Femur (tissue), 1 donor: ENCODE measurements at places on chromosomes 7 and 10.

DNA sequence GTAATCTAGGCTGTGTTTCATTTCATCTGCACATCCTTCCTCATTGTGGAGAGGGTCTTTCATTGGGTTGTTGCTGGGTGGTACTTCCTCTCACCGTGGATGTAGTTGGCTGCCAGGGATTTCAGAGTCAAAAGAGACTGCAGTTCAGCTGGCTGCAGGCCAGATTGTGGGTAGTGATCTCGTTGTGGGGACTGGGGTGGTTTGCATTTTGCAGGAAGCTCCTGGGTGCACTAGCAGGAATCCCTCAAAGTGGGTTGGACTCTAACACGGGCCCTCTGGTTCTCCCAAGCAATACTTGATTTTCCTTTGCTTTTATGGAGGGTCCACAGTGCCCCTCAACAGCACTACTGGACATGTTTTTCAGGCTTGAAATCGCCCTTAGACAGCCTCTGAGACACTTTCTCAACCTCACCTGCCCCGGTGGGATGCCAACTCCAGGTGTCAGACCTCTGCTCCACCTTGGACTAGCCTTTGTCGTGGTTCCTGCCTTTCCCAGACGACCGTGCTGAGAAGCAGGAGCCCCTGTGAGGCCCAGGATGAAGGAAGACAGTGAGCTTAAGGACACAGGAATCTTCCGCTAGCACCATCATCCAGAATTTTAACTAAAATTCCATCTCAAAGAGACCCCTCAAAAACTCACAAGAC, 23.9 kb upstream of the ZNF273 start:
- DNase-seq, result peak; percentile 10

DNA sequence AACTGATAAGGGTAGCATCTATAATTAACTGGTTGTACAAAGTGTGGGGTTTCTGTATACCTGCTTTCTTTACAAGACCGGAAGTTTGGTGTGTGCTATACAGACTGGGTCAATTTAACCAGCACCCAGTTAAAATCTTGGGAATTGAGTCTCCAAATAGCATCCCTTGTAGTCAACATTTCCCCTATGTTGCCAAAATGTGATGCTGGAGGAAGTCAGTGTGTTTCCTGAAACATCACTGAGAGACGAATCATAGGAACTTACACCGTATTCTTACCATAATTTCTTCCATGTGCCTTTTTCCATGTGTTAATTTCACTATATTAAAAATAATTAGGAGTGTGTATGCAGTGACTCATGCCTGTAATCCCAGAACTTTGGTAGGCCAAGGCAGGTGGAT, 1.7 kb downstream of the AKR1C4 start:
- no peak for DNase-seq

DNA sequence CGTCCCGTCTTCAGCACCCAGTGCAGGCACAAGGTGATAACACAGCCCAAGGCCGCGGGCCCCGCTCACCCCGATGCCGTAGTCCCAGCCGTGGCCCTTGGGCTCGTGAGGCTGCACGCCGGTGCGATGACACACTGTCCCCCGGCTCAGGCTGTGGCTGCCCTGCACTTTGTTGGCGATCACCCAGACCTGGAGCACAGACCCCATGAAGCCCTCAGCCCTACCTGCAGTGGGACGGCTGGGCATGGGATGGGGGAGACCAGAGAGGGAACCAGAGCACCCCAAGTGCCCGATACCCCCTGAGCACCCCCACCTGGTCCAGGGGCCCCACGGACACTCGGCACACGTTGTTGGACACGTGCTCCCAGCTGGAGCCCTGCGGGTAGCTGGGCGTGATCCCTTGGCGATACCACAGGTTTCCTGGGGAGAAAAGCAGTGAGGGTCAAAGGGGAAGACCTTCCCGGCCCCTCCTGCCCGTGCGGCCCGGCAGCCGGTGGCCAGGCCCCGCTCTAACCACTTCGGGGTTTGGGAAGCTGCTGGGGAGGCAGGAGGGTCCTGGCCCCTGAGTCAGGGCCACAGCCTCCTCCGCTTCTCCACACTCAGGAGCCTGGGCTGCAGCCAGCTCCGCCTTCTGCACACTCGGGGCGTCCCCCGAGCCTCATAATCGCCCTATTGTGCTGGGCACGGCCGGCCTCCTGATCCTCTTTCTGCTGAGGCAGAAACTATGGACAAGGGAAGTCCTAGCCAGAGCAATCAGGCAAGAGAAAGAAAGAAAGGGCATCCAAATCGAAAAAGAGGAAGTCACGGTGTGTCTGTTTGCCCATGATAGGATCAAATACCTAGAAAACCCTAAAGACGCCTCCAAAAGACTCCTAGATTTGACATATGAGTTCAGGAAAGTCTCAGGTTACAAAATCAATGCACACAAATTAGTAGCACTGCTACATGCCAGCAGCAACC, 6.7 kb downstream of the BHLHA15 start:
- no peak for DNase-seq

DNA sequence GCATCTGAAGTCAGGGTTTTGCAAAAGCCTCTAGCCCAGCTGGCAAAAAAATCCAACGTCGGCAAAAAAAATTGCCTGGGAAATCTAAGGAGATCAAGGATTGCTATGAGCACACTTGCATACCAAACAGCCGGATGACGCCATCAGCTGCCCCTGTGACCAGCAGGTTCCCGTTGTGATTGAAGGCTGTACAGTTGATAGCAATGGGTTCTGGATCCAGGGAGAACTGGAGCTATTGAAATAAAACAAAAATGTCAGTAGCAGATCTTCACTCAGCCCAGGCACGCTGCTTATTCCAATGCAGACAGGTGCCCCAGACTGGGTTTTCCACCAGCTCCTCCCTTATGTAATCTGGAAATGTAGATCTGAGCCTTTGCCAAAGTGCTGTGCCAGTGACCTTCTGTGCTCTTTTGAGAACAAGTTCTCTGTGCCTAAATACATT, 18.7 kb upstream of the CYREN start:
- no peak for DNase-seq

- DNase-seq, result no peak
Measured at GRCh38 chr10:32949221-32949678, 8.8 kb downstream of the ITGB1 start.

GRCh38 chr7:55477781-55478374, 94.4 kb downstream of the VOPP1 start:
- no peak for DNase-seq

DNA sequence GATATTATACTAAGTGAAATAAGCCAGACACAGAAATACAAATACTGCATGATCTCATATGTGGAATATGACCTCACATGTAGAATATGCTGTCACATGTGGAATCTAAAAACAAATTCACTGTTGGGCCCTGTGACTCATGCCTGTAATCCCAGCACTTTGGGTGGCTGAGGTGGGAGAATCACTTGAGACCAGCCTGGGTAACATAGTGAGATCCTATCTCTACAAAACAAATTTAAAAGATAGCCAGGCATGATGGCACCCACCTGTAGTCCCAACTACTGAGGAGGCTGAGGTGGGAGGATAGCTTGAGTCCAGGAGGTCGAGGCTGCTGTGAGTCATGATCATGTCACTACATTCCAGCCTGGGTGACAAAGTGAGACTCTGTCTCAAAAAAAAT, 160.3 kb downstream of the PTEN start:
- no peak for DNase-seq

DNA sequence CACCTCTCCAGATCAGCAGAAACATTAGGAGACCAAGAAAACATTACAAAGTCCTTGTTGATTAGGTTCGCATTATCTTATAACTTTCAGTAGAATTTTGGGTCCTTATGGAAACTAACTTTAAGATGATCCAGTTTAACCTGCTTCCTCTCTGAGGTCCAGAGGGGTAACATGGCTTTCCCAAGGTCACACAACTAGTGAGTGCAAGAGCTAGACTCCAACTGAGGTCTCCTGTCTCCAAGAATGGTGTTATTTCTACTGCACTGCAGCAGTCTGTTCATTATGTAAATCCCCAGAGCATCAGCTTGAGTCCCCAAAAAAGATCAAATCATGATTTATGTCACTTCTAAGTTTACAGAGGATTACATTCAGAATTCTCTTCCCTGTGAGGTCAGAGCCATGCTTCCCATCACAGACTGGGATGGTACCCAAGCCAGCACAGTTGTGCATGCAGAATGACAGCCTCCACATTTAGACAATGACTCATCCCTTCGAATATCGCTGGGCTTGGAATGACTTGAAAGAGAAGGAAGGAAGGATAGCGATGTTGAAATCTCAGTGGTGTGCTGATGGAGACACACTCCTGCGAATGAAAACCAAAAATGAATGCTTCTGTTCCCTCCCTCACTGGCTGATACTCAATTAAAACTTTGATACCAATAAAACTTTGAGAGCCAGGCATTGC, 163.1 kb upstream of the PLXNA4 start:
- no peak for DNase-seq

GRCh38 chr7:16207321-16207720, 214.0 kb downstream of the CRPPA start:
- no peak for DNase-seq

GRCh38 chr7:106807474-106807873, 57.6 kb upstream of the PIK3CG start:
- DNase-seq, result no peak

DNA sequence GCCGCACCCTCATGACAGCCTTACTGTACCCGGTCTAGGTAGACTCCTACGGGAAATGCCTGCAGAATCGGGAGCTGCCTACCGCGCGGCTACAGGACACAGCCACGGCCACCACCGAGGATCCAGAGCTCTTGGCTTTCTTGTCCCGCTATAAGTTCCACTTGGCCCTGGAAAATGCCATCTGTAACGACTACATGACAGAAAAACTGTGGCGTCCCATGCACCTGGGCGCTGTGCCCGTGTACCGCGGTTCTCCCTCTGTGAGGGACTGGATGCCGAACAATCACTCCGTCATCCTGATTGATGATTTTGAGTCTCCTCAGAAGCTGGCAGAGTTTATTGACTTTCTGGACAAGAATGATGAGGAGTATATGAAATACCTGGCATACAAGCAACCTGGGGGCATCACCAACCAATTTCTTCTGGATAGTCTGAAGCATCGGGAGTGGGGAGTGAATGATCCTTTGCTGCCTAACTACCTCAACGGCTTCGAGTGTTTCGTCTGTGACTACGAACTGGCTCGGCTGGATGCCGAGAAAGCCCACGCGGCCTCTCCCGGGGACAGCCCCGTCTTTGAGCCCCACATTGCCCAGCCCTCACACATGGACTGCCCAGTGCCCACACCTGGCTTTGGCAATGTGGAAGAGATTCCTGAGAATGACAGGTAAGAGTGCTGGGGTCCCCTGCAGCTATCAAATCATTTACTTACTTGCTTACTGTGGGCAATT, 8.5 kb upstream of the CHCHD1 start:
- no peak for DNase-seq

DNA sequence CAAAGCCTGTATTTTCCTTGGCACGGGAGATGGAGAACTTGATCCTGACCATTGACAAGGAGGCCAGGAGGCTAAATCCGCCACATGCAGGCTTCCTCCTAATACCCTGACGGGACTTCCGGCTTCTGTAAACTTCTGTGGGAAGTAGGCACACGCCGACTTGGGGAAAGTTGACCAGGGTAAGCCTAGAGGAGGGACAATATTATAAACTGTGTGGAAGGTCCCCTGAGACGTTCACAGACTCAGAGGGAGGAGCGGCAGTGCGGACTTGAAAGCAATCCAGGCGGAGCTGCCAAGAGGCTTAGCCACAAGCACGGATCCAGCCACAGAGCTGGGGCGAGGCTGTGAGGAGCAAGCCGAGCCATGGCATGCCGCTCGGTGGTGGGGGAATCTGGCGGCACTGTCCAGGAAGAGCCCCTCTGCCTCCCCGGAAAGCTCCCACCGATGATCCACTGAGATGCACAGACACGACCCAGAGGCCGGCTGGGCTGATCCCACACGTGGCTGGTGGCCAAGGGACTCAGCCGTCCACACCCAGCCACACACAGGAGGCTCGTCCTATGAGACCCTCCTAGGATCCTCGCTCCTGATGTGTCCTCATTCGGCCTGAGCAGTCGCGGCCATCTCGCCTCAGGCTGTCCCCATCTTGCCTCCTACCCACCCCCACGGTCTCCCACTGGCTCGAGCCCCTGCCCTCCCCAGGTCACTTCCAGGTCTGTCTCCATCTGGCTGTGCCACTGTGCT, 40.0 kb upstream of the INSIG1 start:
- peak; percentile 86 for DNase-seq

GRCh38 chr10:104434601-104435000, 81.0 kb downstream of the CFAP58 start:
- no peak for DNase-seq

GRCh38 chr7:81919494-81919893, 149.6 kb upstream of the HGF start:
- no peak for DNase-seq

DNA sequence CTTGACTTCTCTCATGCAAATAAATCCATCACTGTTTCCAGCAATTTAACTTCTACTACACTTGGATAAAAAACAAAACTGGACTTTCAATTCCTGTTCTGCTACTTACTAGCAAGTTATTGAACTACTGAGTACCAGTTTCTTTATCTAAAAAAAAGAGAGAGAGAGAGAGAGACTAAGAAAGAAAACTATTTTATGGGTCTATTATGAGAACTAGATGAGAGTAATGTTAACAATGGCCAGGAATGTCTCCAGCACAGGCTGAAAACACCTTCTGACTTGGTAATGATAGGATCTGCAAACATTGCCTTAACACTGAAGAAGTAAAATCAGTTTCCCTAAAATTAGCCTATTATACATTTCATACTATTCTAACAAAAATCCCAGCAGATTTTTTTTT, 5.2 kb downstream of the TSPAN12 start:
- no peak for DNase-seq

DNA sequence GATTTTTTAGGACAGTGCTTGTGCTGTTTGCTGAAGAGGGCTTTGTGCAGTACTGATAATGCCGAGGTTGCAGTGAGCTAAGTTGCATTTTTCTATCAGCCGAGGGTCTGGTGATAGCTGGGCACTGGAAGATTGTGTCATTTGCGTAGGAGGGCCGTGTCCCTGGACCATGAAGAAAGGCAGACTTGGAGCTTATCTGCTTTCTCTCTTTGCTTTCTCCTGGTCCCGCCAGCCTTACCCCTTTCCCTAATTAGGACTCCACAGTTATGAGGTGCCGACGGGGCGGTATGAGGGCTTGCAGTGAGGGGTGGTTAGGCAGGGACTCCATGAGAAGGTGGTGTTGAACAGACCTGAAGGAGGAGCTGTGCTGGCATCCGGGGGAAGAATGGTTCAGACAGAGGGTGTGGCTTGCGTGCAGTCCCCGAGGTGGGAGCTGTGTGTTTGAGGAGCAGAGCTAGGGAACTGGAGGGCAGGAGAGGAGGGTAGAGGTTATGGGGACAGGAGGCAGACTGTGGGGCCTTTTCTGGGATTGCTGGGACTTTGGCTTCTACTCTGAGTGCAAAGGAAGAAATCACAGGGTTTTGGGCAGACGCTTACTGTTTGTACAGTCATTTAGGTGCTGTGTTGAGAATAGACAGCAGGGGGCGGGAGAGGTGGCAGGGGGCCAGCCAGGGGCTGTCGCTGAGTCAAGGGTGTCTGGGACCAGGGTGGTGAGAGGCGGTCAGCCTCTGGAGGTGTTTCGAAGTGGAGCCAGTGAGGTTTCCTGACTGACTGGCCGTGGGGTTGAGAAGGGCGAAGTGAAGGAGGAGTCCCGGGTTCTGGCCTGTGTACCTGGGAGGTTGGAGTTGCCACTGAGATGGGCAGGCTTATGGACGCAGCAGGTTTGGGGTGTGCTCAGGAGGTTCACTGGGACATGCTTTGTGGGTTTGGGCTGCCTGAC, 43.4 kb downstream of the PRF1 start:
- DNase-seq, result peak; percentile 85
